ENCODE measurements at places on chromosomes 11 and 22.

- DNase-seq: no peak
Observed at GRCh38 chr11:18010121-18010670, 2.7 kb downstream of the SERGEF start.

- DNase-seq: no peak
Observed at GRCh38 chr11:73322382-73323306, 14.6 kb downstream of the ARHGEF17 start.

DNA sequence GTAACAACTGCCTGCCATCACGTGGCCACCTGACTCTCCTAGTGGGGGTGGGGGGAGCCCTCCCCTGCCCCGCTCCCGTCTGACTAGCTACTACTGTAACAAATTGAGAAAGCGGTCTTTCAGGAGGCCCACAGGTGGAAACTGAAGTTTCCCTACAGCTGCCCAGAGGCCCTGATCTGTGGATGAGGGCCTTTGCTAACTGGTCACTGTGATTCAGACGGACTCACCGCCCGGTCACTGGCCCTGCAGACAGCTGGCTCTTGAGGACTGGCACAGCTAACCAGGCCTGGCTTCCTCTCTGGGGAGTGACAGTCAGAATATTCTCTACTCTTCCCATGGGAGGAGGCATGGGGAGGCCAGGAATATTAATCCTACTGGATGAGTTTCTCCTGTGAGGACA is 116.8 kb downstream of the ARHGAP8 start:
- DNase-seq: no peak

GRCh38 chr11:31340903-31341572 is 28.5 kb downstream of the DCDC1 start:
- no peak for DNase-seq

DNA sequence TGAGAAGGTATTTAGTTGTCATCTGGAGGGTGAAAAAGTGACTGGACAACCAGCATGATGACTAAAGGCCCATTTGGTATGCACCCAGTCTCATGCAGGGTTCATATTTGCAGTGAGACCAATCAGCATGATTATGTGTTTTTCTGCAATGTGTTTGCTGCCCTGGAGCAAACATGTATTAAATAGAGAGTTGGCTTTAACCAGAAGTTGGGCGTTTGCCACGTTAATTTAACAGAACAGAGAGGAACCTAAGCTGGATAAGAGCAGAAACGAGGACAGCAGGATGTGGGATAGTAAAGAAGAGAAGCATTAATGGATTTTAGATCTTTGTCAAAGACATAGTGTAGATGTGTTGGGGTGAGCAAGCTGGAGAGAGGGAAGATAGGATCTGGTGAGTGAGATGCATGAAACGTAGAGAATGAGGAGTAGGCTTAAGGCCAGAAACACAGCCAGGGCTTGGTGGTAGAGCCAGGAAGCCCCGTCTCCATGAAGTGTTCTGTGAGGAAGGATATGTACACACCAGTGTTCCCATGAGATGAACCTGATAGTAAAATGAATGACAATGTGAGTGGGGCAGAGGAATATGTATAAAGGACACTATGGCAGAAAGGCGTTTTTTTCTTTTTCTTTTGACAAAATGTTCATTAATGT is 164.0 kb upstream of the PDGFD start:
- DNase-seq: no peak

GRCh38 chr22:32063701-32064100 is 20.6 kb downstream of the SLC5A1 start:
- DNase-seq: no peak

DNA sequence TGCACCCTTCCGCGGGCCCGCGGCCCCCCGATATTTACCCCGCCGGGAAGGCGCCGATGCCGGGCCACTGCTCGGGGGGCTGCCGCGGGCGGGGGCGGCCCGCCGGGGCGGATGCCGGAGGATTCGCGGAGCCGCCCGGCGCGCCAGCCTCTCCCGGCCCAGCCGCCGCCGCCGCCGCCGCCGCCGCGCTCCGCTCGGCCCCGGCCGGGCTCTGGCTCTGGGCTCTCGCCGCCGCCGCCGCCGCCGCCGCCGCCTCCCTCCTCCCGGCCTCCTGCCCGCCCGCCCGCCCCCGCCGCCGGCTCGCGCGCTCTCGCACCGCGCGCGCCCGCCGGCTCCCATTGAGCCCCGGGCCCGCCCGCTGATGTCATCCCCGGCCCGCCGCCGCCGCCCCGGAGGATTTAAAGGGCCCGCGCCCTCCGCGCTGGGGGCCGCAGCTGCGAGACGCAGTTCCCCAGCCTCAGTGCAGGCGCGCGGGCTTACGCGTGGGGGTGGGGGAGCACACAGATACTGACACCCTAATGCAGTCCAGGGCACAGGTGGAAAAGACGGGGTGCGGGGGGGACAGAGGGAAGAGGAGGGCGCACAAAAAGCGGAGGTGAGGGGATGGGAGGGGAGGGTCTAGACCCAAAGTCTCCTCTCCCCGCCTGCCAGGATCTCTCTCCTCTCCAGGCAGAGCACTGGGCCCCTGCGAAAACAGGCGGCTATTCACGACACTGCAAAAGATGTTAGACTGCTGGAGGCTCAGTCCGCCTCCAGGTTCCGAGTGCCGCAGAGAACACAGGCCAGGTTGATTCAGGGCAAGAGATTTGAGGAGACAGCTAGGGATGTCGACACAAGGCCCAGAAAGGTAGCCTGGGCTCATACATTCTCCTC is at the start of gene CSNK1E:
Gene CSNK1E, minus strand, starts transcription at position 312 of the 873 bp plus-strand sequence. CDS start 3,276 bp downstream, outside the sequence.
- DNase-seq: no peak

- DNase-seq: peak; percentile 13
Observed at GRCh38 chr22:31241936-31242335, 29.8 kb downstream of the LIMK2 start.

DNA sequence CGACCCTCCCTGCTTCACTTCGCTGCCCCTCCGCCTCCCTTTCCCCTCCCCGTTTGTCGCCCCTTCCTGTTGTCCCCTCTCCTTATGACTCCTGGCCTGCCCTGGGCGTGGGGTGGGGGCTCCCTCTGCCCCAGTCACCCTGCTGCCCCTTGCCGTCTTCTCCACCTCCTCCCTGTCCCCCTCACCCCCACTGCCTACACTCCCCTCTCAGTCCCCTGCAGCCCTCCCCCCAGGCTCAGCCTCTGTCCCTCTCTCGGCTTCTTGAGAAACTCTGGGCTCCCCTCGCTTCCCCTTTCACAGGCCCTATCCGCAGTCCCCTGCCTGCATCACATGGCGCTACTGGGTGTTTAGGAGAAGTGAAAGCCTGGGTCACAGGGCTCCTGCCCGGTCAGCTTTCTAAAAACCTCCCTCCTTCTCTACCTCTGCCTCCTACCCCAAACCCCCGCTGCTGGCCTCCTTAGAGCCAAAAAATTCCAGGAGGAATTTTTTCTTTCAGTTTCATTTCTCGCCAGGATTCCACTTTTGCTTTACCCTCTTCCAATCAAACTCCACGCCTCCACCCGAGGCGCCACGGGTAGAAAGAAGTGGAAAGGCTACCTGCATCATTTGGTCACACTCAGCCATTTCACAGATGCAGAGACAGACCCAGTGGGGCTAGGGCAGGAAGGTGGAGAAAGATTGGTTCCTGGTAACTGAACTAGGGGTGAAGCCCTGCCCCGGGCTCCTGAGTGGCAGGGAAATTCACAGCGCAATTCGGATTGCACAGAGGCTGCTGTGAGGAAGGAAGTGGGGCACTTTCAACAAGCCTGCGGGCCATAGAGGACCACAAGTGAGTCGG is at the start of gene SLC15A3:
Gene SLC15A3, minus strand, starts transcription at position 273 of the 838 bp plus-strand sequence. CDS start 625 bp downstream, outside the sequence.
- DNase-seq: peak; percentile 8

DNA sequence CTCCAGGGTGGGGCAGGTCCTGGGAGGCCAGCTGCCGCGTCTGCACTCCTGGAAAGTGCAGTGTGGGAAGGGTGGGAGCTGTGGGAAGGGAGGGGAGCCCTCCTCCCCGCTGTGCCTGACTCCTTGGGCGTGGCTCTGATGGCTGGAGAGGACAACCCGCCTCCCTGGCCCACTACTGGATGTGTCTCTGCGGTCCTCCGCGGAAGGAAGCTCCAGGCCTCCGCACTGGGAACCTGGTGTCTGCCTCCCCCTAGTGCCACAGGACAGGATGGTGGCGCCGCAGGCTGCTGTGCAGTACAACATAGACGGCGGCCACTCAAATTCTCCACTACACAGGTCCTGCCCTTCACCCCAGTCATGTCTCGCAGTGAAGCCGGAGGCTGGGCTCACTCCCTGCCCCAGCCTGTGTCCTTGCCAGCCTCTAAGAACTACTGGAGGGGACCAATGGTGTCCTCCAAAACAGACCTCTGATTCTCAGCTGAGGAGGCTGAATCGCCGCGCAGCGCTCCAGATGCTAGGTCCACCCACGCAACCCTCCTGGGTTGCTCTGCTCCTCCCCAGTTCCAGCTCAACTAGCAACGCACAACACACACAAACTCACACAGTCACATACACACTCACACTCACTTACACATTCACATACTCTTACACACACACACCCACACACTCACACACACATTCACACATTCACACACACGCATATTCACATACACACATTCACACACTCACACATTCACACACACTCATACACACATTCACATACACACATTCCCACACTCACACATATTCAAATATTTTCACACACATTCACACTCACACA is 12.4 kb upstream of the DSCAML1 start:
- no peak for DNase-seq

DNA sequence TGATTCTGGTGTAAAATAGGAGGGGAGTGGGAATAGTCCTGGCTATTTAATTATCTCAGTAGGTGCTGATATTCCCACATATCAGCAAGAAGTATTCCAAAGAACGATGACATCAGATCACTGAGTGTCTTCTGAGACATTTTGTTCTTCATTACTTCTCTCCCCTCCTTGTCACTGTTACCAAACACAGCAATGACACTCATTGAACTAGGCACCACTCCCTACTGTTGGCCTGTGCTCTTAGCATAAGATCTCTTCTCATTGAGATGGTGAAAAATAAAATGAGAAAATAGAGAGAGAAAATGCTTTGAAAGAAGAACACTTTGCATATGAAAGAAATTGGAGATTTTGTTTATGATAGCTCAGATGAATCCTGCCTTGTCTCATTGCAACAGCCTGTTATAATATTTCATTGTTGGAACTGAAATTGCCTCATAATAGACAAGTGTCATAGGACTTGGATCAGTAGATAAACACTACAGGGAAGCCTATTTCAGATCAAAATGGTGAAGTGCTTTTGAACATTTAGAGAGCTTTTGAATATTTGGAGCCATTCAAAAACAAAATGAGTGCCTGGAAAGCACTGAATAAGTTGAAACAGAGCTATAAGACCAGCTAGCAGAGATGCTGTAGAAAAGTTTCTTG is 11.3 kb upstream of the ETS1 start:
- no peak for DNase-seq

DNA sequence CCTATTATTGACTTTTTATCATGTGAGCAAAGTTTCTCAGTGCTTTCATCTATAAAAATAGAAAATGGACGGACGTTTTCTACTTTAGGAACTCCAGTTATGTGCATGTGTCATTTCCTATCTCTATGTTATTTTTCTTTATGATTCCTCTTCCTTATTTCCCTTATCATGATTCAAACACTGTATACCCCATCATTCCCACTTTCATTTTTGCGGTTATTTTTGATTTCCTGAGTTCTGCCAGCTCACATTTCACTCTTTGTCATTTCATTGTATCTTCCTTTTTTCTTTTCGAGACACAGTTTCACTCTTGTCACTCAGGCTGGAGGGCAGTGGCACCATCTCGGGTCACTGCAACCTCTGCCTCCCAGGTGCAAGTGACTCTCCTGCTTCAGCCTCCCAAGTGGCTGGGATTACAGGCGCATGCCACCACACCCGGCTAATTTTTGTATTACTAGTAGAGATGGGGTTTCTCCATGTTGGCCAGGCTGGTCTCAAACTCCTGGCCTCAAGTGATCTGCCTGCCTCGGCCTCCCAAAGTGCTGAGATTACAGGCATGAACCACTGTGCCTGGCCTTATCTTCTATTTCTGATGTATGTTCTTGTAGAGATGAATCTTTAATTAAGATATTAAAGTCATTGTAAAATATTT is 21.5 kb downstream of the C11orf58 start:
- no peak for DNase-seq

DNA sequence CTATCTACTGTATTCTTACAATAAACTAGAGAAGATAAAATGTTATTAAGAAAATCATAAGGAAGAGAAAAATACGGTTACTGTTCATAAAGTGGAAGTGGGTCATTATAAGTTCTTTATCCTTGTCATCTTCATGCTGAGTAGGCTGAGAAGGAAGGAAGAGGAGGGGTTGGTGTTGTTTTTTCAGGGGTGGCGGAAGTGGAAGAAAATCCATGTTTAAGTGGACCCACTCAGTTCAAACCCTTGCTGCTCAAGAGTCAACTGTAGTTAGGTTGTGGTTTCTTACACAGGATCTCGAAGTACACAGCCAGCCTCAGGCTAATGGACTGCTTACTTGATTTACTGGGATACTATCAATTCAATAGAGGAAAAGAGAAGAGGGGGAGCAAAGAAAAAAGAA is 63.1 kb downstream of the PIWIL4 start:
- no peak for DNase-seq

DNA sequence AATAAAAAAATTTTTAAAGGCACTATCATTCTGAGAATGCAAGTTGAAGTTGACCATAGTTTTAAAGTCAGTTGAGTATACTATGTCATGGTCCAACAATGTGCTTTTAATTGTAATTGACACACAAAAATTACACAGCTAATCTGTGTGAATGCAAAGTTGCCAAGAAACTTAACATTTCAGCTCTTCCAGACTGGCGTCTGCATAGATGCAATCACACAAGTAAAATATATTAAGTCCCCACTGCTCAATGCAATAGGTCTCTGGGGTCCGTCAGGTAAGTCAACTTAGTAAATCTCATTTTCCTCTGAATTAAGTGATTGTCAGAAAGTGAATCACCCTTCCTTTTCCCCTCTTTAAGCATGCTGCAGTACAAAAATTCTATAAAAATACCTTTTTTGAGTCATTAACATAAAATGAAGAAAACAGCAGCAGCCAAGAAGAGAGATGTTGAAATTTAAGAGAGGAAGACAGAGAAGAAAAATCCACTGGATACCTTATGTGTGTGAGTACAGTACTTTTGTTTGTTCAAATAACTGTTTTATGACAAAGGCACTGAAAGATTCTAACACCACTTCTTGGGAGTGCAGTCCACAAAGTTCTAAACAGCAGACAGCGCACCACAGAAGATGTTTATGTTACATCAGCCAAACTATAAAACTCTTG is 5.1 kb downstream of the FZD4 start:
- DNase-seq: no peak

DNA sequence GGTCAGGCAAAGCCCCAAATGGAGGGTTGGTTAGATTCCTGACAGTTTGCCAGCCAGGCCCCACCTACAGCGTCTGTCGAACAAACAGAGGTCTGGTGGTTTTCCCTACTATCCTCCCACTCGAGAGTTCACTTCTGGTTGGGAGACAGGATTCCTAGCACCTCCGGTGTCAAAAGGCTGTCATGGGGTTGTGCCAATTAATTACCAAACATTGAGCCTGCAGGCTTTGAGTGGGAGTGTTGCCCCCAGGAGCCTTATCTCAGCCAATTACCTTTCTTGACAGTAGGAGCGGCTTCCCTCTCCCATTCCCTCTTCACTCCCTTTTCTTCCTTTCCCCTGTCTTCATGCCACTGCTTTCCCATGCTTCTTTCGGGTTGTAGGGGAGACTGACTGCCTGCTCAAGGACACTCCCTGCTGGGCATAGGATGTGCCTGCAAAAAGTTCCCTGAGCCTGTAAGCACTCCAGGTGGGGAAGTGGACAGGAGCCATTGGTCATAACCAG is 4.7 kb upstream of the TTC36 start:
- no peak for DNase-seq

Measured in fibroblast of skin of left quadriceps (primary cell).